Activated CD8-positive, alpha-beta memory T cell treated with anti-CD3 and anti-CD28 coated beads, Interleukin-2, amount 50 U/mL, for 48 hours (primary cell): ENCODE measurements at places on chromosomes 1 and 21.
A peak's percentile ranks its signal among the peaks of the same experiment; 100 is the strongest.

GRCh38 chr1:89552471-89553081 lies 27.9 kb downstream of the LRRC8B start:
- no peak for DNase-seq

DNA sequence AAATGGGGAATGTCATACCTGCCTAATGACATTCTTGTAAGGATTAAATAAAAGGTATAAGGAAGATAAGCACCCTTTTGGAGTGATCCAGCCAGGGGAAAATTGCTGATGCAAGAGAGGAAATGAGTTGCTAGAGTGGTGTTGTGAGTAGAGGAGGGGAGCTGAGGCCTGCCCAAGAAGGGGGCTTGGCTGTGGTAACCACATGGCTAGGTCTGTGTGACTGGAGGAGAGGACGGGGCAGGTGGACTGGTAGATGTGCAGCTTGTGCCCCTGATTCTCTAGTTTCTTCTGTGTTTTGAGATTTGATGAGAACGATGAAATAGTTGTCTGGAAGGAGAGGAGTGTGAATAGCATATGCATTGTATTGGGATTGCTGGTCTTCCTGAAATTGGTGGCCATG lies 6.6 kb downstream of the TXLNA start:
- no peak for DNase-seq

GRCh38 chr1:181097242-181097641 lies 8.7 kb downstream of the IER5 start:
- no peak for DNase-seq

DNA sequence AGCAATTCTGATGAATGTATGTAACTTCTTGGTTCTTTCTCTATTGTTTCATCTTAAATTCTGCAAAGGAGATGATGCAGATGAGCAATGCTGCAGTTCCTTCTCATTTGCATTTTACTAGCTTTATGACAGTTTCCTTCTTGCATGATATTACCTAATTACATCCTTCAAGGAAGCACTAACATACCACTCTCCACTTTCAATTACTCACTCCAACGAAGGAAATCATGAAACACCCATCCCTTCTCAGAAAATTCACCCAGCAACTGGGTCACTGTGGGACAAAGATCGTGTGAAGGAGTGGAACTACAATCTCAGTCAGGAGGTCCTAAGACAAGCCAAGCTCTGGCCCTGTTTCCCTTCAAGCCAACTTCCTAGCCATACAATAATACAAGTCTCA lies 142.3 kb downstream of the CHD1L start:
- no peak for DNase-seq

- no peak for DNase-seq
Measured at GRCh38 chr1:164188497-164188896, 370.5 kb upstream of the PBX1 start.

DNA sequence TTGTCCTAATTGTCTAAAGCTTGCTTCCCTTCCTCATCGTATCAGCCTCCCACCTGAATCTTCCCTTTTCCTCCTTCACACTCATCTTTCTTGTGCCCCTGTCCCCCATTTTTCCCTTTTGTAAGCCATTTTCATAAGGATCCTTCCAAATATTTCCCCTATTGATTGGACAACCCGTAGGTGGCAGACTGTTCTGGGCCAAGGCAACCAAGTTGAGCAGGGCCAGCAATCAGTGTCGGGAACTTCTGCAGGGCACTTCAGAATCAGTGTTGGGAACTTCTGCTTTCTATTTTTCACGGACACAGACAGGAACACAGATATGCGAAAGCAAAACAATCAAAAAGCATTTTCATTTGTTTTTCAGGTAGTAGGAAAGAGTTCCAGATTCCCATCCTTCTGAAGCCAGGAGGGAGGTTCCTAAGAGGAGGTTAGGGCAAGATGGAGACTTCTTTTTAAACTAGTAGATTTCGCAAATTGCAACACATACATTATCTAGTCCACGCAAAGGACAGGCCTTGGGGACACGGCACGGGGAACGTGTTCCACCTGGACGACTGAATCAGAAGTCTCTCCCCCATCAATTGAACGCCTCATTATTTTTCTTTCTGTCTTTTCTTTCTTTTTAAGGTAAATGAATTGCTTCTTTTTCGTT lies 691 bp upstream of the MPZL1 start:
- no peak for DNase-seq

GRCh38 chr1:35223084-35223630 lies 30.2 kb upstream of the SFPQ start:
- DNase-seq: no peak

DNA sequence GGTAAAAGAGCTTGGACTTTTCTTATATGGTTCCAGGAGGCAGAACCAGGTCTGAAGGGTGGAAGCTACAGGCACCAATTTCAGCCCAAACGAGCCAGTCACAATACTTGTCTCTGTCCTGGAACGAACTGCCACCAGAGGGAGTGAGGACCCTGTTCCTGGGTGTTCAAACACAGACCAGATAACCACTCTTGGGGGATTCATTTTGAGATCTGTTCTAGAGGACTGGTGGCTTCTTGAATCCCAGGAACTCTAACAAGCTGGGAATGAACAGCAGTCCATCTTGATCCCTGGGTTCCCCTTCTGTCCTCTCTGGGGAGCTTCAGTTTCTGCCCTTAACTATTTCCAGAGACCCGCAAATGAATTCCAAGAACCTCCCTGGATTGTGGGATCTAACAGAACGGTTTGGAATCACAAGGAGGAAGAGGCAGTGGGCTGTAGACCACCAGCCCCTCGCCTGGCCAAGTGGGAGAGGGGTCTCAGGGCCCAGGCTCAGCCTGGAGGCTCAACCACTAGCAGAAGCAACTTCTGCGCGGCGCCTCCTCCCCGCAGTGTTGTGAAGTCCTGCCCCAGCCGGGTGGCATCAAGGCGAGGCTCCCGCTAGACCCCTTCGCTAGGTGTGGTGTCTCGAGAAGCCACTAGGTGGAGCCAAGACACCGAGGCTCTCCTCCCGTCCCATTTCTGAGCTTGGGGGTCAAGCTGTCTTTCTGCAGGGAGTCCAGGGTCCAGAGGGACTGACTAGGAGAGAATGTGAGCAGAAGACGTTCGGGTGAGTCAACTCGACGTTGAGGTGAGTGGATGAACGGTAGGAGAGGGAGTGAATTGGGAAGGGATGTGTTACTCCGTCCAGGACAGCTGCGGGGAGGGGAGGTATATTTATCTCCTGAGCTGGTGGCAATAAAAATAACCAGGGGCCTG lies 12.1 kb upstream of the NES start:
- DNase-seq: peak; percentile 86

- DNase-seq: no peak
Measured at GRCh38 chr21:14603202-14603601, 57.1 kb upstream of the SAMSN1 start.

DNA sequence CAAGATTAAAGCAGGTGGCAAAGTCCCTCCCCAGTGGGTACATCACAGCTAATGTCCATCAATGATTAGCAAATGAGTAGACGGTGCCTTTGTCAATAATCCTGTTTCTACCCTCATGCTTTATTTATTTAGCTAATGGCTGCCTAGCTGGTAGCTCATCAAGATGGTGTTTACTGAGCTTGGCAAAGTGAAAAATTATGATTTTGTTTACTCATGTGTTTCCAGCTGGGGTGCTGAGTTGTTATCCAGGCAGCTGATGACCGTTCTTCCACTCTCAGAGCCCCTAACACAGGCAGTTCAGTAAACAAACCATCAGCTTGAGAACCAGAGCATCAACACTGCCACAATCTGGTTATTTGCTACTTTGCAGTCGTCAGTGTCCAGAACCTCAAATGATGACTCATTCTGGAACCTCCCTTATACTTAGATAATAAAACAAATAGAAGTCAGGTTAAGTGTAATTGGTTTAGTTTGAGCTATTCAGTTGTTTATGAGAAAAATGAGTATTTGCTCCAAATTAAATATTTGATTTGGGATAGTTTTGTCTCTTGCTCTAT lies 163.9 kb downstream of the ST6GALNAC5 start:
- DNase-seq: no peak

DNA sequence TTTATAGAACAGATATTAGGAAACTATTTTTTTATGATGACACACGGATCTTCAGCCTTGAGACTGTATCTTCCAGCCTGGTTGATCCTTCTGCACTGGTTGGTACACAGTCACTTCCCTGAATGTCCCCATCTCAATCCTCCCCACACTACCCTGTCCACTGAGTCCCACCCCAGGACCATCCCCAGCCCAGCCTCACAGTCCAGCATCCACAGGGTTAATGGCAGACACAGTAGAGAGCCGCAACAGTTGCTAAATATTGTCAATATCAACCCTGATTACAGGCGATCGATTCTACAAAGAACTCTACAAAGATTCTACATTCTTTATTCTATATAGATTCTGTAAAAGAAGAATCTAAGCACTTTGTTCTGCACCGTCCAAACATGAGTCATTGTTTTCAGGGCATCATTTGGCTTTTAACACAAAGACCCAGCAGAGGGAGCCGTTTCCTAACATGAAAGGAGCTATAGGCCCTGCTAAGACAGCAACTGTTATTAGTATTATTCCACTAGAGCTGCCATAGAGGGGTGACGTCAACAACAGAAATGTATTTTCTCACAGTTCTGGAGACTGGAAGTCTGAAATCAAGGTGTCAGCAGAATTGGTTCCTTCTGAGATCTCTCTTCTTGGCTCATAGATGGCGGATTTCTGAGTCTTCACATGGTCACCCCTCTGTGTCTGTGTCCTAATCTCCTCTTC lies 30.1 kb upstream of the IFNAR2 start:
- DNase-seq: no peak

DNA sequence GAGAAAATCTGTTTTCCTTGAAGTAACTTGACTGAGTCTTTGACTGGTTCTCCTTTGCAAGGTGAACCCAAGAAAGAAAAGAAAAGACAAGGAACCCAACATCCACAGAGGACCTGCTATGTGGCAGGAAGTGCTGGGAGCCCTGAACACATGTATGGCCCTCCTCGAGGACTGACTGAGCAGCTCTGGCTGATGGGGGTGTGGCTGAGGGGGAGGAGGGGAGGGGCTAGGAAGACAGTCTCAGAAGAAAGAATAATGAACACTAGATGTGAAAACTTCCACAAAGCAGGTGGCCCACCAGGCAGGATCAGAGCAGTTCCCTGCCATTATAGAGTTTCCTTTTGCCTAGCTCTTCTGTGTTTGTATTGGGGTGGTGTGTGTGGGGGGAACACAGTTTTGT lies 26.1 kb downstream of the NENF start:
- DNase-seq: no peak

- no peak for DNase-seq
Measured at GRCh38 chr1:197769287-197769686, 6.0 kb downstream of the DENND1B start.

DNA sequence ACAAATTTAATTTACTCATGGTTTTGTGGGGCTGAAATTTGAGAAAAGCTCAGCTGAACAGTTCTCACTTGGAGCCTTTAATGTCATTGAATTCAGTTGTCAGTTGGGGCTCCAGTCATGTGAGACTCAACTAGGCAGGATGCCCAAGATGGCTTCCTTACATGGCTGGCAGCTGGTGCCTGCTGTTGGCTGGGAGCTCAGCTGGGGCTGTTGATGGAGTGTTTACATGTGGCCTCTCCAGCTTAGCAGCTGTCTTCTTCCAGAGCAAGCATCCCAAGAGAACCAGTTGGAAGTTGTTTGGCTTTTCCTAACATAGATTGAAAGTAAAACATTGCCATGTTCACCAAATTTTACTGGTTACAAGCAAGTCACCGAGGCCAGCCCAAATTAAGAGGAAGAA lies 81.8 kb upstream of the KCNA3 start:
- DNase-seq: no peak

DNA sequence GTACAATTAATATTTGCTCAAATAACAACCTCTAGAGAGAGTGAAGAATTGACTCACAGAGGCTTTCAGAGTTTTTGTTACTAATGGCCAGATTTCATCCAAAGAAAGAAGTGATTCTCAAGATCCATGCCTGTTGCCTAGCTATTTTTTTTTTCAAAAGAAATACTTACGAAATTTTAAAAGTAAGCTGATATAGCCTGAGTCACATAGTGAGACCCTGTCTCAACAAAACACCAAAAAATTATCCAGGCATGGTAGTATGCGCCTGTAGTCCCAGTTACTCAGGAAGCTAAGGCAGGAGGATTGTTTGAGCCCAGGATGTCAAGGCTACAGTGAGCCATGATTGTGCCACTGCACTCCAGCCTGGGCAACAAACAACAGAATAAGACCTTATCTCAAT lies 14.6 kb downstream of the PALMD start:
- no peak for DNase-seq

DNA sequence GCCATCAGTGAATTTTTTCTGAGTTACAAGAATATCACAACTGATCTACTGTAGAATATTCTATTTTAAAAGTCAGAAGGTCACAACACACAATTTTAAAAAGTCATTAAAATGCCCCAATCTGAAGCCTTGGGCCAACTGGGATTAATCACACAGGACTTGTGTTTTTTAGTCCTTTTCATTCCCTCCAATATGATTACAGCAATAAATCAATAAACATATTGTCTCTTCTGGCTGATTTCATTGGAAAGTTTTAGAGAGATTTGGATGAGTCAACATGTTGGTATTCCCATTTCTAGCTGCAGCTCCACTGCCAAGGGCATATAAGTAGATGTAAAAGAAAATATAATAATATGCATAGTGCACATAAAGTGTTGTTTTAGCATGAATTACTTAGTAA lies 85.8 kb downstream of the NIBAN1 start:
- DNase-seq: no peak

DNA sequence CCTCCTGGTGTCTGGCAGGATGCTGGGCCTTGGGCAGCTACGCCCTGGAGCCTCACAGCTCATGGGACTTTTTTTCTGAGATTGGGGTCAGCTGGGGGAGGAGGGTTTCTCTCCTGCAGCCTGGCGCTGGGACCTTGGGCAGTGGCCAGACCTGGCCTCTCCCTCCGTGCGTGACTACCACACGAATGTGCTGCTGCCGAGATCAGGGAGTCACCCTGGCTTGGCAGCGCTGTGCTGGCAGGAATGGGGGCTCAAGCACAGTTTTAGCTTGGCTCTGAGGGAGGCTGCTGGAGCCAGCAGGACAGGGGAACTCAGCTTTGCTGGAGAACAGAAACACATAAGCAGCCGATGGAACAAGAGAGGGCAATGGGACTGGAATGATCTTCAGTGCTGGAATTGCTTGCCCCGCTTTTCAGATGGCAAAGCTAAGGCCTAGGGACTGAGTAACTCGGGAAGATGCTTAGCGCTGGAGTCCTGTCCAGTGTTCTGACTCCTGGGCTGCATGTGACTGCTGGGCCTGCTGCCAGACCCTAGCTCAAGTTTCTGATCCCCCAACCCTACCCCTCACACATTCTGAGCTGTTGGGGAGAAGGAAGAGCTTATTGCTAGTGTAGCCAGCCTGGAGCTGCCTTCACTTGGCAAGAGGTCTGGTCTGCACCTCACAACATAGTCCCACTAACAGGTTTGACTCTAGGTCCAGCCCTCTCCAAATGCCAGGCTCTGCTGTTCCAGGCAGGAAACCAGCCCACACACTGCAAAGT lies 69.9 kb downstream of the NAV1 start:
- no peak for DNase-seq

DNA sequence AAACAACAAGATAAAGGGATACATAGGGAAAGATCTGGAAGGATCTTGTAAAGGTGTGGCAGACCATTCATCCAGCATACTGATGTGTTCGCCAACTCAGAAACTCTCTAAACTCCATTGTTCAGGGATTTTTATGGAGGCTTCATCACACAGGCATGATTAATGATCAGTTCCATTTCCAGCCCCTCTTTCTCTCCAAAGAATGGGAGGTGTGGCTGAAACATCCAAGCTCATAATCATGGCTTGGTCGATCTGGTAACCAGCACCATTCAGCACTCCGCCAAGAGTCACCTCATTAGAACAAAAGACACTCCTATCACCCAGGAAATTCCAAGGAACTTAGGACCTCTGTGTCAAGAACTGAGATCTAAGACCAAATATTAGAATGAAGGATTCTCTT lies 180.6 kb upstream of the RNPC3 start:
- no peak for DNase-seq
